ENCODE measurements at places on chromosomes 4 and X. TPM values are rescaled to one million over a fixed set of nuclear protein-coding genes. Genes with fewer than 3 reads are reported as not detected.

Gene EPHA5
- not detected for total RNA-seq

Gene GATA1
- total RNA-seq, result 3.0 TPM

Gene NAT8L
- total RNA-seq, result not detected

Gene ARMCX4
- 9.2 TPM for total RNA-seq

Gene RBM46
- not detected for total RNA-seq

Gene BMPR1B
- not detected for total RNA-seq

Gene HTRA3
- total RNA-seq, result not detected

Gene ARHGAP24
- total RNA-seq, result 3.6 TPM

Gene CENPVL1
- total RNA-seq, result not detected

Gene AFM
- not detected for total RNA-seq

Gene HSFX3
- total RNA-seq, result not detected

Gene CABS1
- total RNA-seq, result not detected

Gene CC2D2A
- 1.6 TPM for total RNA-seq

Gene BEND2
- total RNA-seq, result 1.3 TPM

Gene GAGE13
- not detected for total RNA-seq

Gene NLGN4X
- not detected for total RNA-seq

Gene ADAMTS3
- total RNA-seq, result 0.30 TPM

Gene RPL34
- 1,285 TPM for total RNA-seq

Gene STK32B
- 0.33 TPM for total RNA-seq

Gene GLRA3
- total RNA-seq, result not detected

Gene SRP72
- total RNA-seq, result 102 TPM

All from natural killer cell (primary cell).